NCI-H2107 (cell line): ENCODE measurements at places on chromosomes 7 and 10.

GRCh38 chr10:124624895-124625294 is 119.3 kb downstream of the FAM53B start:
- DNase-seq, result peak; percentile 14

DNA sequence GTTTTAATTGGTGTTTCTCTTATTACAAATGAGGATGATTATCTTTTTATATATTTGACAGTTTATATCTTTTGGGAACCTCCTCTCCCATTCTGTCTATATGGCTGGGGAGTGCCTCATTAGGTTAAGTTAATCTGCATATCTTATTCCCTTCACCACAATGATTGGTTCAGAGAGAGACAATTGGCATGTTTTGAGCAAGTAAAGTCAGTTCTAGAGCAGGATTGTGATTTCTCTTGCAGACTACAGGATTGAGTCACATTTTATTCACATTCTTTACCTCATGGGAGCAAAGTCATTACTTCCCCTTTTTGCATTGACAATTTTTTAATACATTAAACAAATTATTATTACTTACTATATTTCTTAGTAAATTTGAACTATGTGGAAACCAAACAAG is 345.6 kb downstream of the MDFIC start:
- DNase-seq, result no peak

- DNase-seq, result no peak
These were observed 13.6 kb downstream of the EIF4EBP2 start for GRCh38 chr10:70417568-70417967.

GRCh38 chr7:33903791-33904680 is 1.3 kb upstream of the BMPER start:
- no peak for DNase-seq

DNA sequence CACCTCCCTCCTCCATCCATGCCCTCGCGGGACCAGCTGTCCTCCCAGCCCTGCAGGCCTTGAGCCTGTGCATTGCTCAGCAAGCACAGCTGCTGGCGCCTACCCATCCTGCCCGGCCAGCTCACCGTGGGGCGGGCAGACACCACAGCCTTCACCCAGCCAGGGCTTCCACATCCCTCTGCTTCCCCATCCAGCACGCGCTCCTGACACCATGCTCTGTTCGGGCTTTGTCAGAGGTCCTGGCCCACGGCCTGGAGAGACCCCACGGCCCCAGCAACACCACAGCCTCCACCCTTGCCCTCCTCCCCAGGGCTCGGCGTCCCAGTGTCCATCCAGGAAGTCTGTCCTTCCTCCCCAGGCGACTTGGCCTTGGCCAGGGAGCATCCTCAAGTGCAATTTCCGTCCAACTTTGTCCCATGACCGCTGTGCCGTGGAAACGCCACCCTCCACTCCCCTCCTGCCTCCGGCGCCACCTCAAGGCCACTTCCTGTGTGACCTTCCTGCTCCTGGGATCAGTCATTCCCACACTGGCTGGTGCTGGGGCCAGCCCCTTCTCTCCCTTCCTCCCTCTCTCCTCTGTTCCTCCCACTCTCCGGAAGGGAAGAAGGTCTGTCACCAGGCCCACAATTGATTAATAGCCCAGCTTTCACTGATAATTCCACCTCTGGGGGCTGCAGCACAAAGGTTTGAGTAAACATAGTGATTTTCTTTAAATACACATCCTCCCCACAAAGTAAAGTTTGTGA is 71.5 kb upstream of the SMNDC1 start:
- DNase-seq, result no peak
